Keratinocyte (primary cell): ENCODE measurements at places on chromosomes 2 and 18.

DNA sequence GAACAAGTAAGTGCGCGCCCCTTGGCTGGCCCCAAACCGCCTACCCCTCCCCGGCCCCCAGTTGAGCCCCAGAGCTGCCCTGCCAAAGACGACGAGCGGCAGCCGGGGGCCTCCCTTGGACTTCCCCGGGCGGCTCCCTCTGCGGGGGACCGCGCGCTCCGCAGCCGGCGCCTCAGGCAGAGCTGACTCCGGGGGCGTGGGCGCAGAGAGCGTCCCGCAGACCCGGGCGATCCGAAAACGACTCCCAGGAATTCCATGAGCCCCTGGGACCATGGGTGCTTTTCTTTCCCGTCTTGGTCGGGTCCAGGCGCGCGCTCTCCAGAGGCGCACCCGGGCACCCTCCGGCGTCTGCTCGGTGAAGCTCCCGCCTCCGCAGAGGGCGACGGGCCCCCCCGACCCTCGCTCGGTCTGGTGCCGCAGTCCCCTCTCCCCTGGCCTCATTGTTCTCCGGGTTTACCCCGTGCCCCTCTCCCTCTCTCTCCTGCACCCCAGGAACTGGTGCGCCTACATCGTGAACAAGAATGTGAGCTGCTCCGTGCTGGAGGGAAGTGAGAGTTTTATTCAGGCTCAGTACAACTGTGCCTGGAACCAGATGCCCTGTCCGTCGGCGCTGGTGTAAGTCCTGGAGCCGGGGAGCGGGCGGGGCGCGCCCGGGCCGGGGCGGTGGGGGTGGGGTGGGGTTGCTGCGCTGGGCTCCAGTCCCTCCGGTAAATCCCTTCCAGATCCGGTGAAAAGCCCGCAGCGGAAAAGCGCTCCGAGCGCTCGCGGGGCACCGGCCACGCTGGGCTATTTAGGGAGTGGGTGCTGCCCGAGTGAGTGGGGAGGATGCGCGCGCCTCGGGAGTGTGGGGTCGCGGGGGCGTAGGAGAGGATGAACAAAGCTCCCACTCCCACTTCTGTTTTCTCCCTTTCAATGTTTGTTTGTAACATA is 776 bp downstream of the EMILIN2 start:
- DNase-seq, result no peak

DNA sequence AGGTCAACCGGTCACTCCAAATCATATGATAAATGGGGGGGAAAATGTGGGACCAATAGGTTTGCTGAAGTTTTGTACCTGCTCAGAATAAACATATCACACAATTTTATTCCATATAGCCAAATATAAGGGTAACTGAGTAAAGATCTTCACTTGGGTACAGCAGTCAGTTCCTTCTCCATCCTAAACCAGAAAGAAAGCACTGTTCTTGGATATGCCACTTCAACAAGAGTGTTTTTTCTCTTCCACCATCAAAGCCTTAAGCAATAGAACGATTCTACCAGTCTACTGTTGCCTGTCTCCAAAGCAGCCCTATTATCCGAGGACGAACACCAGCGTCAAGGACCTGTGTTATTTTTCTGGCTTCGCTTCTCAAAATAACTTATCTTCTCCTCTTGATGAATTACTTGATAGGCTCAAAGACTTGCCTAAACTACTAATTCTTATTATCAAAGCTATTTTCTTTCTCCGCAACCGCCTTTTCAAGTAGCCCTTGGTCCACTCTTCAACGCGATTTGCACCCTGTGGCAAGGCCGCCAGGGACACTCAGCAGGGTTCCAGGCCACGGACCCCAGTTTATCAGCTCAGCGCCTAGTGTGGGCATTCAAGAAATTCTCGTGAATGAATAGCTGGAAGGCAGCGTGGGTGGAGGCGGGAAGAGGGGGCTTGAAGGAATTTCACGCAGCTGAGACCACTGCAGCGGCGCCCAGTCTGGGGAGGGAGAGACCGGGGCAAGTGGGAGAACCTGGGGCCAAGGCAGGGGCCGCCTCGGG is 646 bp downstream of the ALS2 start:
- DNase-seq, result no peak

GRCh38 chr18:7020995-7021777 is 96.4 kb downstream of the LAMA1 start:
- DNase-seq, result no peak

- DNase-seq, result no peak
Measured at GRCh38 chr18:46407486-46408166, 249.4 kb downstream of the LOXHD1 start.

DNA sequence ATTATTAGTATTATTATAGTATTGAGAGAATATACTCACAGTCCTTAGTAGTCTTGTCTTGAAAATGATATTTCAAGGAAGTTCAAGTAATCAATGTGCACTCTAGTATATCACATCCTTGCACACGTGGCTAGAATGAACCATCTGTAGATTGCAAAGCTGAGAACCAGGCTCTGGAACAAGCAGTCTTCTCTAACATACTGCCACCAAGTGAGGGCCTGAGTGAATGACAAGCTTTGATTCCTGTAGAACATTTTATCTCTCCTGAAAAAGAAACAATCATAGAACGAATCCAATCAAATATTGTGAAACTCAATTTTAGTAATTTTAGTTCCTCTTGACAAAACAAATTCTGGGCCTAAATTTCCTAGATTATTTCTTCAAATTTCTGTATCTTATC is 55.3 kb upstream of the SULT1C3 start:
- DNase-seq, result no peak

- no peak for DNase-seq
Measured at GRCh38 chr18:22268641-22269128, 99.3 kb downstream of the GATA6 start.

DNA sequence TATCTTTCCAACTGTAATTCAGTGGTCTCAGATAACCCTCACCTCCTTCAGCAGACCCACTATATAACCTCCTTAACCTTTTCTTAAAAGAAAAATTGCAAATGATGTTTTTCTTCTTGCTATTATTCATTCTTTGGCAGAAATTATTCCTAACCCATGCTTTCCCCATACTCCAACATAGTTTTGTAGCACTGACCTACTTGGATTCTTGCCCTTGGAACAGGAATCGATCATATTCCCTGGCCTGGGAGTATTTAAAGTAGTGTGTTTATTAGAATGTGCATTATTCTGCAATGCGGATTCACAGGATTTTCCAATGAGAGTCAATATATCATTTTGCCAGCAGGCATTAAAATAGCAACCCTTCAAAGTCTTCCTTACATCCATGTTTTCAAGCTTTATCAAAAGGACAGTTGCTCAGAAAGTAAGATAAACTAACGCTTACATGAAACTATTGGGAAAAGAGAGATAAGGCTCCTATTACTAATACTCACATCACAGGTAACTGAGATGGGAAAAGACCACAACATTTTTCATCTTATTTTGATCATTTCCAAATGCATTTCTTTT is 37.4 kb downstream of the CHN1 start:
- DNase-seq, result no peak

DNA sequence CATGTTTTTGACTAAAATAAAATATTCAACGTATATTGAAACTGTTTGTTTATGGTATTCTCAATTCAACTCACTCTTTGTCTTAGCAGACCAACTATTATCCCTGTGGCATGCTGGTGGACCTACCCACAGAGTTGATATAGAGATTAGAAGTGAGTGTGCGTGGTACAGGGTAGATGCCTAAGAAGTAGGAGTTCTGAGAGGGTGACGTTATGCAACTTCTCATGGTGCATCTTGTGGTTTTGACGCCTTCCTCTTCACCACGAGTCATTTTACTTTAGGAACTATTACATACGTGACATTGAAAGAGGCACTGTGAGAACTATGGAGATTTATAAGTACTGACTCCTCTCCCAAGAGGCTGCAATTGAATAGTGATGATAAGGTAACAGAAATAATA is 26.6 kb upstream of the NAPG start:
- DNase-seq, result no peak

DNA sequence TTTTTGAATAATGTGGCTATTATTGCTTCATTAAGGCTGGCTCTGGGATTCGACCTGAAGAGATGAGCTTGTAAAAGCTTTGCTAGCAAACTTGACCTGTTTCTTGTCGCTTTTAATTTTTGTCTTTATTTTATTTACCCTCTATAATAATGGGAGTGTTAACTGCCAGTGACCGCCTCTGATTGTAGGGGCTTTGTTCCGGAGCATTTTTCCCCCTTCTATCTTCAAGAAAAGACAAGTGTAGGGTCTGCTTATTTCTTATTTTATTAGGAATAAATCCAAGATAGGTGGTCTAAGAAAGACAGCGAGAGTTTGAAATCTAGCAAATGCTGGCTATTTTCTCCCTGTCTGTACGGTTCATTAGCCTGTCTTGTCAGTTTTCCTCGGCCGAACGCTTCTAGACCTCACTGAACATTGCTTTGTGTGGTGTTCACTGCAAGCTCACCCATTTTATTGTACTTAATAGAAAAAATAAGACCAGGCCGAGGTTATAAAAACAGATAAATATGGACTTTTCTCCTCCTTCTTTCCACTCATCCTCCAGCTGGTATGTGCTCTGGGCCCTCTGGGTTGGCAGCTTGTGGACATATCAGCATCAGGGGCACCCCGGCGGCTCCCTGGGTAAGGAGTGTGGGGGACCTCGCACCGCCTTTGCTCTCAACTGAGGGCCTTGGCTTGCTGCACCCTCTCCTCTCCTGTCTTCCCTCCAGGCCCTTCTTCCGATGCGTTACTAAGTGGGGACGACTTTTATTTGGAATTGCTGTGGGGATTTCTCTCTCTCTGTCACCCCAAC is 8.5 kb downstream of the MEIS1 start:
- no peak for DNase-seq

DNA sequence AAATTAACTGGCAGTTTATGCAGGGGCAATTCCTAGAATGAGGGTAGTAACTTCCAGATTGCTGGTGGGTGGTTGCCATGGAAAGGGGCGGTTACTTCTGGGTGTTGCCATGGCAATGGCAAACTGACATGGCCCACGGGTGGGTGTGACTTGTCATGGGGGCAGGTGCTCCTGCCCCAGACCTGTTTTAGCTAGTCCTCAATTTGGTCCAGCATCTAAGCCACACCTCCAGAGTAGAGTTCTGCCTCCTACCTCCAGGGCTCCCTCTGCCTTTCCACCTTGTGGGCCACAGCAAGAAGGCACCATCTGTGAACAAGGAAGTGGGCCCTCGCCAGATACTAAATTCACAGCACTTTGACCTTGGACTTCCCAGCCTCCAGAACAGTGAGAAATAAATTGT is 148.7 kb downstream of the TFCP2L1 start:
- DNase-seq, result no peak

DNA sequence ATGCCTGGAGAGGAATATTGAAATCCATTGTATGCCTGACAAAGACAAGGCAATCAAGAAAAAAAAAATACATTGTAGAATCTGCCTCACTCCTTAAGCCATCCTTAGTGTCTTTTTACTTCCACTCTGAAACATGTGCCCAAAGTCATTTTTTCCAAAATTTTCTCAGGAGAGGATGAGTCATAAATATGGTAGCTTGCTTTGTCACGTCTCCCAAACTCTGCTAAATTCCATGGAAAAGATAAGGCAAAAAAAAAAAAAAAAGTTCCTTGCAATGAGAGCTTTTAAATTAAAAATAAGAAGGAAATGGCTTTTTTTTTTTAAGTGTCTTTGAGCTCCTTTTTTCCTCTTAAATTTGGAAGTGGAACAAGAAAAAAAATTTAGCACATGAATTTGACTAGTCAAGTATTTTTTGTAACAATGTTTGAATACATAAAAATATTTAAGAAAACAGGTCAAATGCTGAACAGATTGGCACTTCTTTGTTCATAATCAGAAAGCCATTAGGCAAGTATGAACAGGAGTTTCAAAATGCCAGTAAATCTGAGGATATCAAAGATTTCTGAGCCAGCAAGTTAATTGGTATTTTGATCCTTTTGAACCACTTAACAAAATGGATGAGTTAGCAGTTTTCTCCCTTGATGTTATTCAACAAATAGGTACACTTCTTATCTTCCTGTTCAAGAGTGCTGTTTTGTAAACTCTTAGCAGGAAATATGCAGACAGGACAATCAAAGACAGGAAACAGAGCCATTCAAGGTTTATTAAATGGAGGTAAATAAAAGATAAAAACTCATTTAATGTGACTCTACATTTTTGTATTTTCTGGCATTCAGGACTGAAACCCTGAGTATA is 247.3 kb upstream of the SP5 start:
- DNase-seq, result no peak

DNA sequence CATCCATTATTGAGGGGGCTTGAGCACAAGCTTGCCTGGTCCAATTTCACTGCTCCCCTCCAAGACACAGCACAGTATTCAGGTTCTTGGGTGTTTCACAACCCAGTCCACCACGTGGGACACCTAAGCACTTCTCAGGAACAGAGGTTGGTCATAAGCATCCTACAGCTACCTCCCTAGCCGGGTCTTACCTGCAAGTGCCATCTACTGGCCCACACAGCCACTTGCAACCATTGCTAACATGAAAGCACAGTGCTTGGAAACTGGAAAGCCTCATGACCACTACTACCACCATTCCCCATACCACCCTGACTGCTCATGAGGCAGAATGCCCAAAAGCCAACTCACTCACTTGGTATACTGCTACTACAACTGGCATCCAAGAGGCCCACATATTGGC is 105.7 kb upstream of the RPRM start:
- DNase-seq, result no peak

DNA sequence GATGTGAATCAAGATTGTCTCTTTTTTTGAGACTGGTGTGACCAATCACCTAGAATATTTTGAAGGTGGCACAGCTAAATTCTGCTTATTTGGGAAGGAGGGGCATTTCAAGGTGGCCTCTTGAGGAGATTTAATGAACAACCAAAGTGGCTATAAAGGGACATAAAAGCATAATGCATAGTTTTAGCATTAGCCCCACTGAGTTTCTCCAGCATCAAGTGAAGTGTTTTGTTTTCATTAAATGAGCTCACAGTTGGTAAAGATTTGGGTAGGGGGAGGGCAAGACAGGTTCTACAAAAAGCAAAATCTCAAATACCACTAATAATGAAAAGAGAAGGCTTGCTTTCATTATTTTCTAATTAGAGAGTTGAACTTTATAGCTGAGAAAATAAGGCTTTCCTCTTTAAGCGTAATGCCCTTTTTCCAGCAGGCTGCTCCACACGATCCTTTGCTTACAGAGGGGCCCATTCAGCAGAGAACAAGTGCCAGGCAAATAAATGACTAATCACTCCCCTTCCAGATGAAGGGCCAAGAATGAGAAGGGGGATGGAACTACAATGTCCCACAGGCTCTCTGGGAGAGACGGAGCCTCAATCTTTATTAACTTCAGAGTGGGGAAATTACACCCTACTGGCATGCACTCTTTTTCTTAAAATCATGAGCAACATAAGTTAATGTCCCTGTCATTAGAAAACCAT is 35.9 kb downstream of the LHCGR start:
- DNase-seq, result no peak

GRCh38 chr2:239137898-239138283 is 262.9 kb downstream of the HDAC4 start:
- DNase-seq, result no peak

GRCh38 chr2:48202863-48203642 is 296.8 kb upstream of the FBXO11 start:
- no peak for DNase-seq

- DNase-seq, result no peak
Measured at GRCh38 chr2:226580403-226580802, 219.2 kb downstream of the IRS1 start.

- no peak for DNase-seq
Measured at GRCh38 chr18:67875944-67876343, 359.4 kb upstream of the DSEL start.
